Fibroblast of upper back skin (primary cell): ENCODE measurements at places on chromosomes 6 and 20.
A peak's percentile ranks its signal among the peaks of the same experiment; 100 is the strongest.

DNA sequence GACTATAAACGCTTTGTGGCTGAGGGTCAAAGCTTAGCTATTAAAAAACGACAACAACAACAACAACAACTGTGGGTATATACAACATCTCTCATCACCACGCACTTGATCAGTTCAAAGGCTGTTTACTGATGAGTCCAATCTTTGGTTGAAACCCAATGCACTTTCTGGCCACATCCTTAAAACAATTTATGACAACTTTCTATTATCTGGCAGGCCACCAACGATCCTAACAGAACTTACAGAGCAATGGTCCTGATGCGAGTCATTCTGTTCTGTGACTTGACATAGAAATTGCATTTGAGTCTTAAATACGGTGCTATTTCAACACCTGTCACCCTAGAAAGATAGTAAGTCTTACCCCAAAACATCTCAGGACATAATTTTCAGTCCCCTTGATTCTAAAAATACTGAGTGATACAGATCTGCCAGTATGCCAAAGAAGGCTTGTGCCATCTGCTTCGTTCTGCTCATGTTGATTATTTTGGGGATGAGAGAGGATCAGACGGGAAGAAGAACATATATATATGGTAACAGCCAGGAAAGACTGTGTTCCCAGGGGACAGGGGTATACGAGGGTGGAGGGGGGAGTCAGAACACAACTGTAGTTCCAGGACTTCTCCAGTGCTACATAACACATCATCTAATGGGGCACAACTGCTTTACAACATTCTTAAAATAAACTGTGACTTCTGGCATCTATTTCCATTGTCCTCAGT, 55.8 kb downstream of the PLAGL1 start:
- DNase-seq: no peak

DNA sequence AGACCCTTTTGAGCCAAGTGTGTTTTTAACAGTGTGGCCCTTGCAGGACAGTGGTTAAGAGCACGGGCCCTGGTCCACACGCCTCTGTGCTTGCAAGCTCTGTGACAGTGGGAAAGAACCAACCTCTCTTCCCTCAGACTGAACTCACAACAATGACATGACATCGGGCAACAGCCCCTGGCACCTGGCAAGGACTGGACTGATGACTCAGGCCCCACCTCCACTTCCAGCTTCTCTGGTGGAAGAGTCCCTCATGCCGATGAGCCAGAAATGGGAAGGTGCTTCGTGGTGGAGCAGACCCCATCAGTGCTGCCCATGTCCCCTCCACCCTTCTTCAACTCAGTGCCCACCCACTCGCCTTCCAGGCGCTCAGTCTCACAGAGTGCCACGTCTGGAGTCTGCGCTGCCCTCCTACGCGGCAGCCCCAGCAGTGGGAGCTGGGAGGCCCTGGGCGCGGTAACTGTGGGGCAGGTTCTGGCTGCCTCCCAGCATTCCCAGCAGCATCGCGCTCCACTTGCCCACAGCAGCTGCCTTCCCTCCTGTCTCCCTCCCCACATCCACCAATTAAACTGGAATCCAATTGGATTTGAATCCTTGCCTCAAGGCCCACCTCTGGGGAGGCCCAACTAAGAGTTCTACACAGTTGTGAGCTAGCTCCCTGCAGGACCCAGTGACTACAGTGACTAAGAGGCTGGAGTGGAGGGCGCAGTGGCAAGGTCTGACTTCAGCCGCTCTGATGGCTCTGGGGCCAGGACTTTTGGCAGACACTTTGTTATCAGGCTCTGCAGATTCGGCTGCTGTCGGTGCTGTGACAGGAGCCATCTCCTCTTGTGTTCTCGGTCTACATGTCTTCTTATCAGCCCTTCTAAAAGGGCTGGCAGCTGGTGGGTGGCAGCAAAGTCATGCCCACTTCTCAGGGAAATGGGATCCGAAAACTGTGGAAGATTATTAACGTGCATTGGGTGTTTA, 156.8 kb upstream of the MLN start:
- DNase-seq: no peak

- DNase-seq: peak; percentile 89
Observed at GRCh38 chr6:71333697-71334096, 45.1 kb downstream of the OGFRL1 start.

- DNase-seq: no peak
Observed at GRCh38 chr20:21090721-21091120, 15.4 kb downstream of the LINC00237 start.

- DNase-seq: no peak
Observed at GRCh38 chr20:42634156-42634555, 555.5 kb downstream of the PTPRT start.
